ENCODE measurements at places on chromosomes 12 and 14. TPM values are rescaled to one million over a fixed set of nuclear protein-coding genes. Genes with fewer than 3 reads are reported as not detected.

GRCh38 chr14:104416383-104416782 is 163.2 kb upstream of the C14orf180 start:
- H3K4me3 ChIP-seq: no peak overlapping the region
- DNase-seq: no peak
- H3K27me3 ChIP-seq: 0 out of 2 replicates have a peak, but pooled peaks cover 2% of the 10 kb centered on the region
- H3K4me1 ChIP-seq: no peaks in the 10 kb centered on the region
- no peaks in the 10 kb centered on the region for H3K36me3 ChIP-seq

Gene MYH6
- total RNA-seq: not detected

Gene DDX24
- 159 TPM for total RNA-seq

GRCh38 chr12:14993537-14994266 is 20.9 kb downstream of the PDE6H start:
- H3K36me3 ChIP-seq: no peaks in the 10 kb centered on the region
- no peak for DNase-seq
- H3K4me1 ChIP-seq: peaks cover 13% of the 10 kb centered on the region
- H3K27me3 ChIP-seq: no peaks in the 10 kb centered on the region
- H3K4me3 ChIP-seq: no peak overlapping the region
- no peak overlapping the region for H3K27ac ChIP-seq

DNA sequence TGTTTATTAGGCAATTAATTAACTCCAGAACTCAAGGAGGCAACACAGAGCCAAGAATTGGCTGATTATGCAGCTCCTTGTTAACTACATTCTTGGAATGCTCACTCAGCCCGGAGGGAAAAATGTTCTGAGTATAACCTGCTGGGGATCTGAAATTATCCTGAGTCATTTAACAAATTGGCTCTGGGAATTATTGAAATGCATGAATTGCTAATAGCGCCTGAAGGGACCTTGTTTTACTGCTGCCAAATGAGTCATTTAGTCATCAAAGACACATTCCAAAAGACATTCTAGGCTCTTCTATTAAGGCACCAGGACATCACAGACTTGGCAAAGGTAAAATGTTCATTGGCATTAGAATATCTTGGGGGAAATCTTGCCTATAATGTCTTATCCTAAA is 13.0 kb downstream of the TMEM52B start:
- no peak overlapping the region for H3K4me3 ChIP-seq
- DNase-seq: no peak
- peaks cover 31% of the 10 kb centered on the region for H3K4me1 ChIP-seq
- no peaks in the 10 kb centered on the region for H3K27me3 ChIP-seq
- peak overlapping the region; percentile 7 for H3K27ac ChIP-seq
